Stimulated activated CD4-positive, alpha-beta T cell treated with anti-CD3 and anti-CD28 coated beads, Interleukin-1b, Interleukin-23, amount 100 ng/mL, for 4 hours (primary cell): ENCODE measurements at places on chromosomes 7 and 10.

DNA sequence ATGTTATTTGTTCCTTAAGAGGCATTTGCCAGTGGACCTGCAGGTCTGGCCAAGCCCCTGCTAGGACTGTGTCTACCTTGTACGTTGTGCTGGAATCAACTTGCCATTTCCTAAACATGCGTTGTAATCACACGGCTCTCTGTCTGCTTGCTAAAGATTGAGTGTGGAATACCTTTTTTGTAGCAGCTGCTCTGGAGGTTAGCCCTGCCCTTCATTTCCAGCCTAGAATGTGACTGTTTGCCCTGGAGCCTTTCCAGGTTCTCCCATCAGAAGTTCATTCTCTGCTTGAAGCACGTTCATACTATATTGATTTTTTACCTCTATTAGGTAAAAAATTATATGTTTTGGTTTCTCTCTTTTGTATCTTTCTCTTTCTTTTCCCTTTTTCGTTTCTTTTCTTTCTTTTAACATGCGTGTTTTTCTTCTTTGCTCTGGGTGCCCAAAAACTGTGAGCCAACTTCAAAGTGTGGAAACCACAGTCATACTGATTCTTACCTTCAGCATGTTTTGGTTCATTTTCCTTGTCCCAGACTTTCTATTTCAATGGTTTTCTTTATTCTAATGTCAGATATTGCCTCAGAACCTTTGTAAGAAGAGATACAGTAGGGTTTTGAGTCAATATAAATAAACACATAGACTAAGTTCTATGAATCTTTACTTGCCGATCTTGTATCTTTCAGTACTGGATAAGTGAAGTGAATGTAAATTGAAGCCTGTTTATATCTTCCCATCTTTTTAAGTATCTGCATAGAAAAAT is 111.9 kb upstream of the RPA3 start:
- no peak for DNase-seq

DNA sequence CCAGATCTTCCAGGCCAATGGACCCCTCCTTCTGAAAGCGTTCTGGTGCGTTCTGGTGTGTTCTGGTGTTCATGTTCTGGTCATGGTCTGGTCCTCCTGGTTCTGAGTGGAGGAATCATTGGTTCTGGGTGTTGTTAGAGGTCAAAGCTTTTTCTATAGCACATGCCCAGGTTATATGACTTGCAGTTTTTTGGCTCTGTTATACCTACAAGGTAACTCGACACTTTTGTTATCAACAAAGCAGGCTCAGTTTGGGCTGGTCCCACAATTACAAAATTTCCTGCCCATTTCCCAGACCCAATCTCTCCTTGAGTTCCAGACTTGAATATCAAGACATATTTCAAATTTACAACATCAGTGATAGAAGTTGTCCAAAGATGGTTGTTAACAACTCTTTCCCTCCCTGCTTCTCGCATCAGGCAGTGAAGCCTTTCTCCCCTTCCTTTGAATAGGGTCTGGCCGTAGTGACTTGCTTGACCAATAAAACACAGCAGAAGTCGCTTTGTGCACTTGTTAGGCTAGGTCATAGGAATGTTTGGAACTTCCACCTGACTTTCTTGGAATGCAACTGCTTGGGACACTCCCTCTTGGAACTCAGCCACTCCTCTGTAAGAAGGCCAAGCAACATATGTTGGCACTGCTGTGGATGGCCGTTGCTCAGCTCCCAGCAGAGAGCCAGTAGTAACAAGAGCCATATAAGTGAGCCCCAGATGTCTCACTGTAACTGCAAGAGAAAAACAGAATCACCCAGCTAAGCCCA is 83.1 kb upstream of the STEAP1B start:
- no peak for DNase-seq

GRCh38 chr10:60426425-60426824 is 36.8 kb upstream of the ANK3 start:
- DNase-seq, result no peak

- DNase-seq, result no peak
Observed at GRCh38 chr10:96949039-96949683, 117.1 kb downstream of the LCOR start.

- DNase-seq, result no peak
Observed at GRCh38 chr10:126013489-126014281, 117.3 kb downstream of the FANK1 start.

- no peak for DNase-seq
Observed at GRCh38 chr7:140284062-140284461, 107.3 kb upstream of the KDM7A start.

DNA sequence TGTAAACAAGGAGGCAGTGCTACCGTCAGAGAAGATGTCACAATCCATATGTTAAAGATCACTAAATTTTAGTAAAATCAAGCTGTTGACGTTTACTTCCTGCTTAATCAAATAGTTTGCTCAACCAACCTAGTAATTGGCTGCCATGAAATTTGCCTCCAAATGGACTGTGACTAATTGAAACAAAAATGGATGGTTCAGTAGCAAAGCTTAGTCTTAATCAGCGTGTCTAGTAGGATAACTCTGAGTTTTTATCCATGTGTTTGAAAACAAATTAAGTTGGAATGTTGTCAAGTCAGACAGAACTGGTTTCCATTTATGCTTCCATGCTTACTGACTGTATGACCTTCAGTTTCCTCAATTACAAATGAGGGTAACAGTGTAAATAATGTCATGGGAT is 1456.7 kb upstream of the CELF2 start:
- DNase-seq, result no peak

- DNase-seq, result no peak
Observed at GRCh38 chr10:33570495-33570894, 236.0 kb upstream of the NRP1 start.

- no peak for DNase-seq
Observed at GRCh38 chr7:19480383-19480782, 228.5 kb downstream of the POLR1F start.

DNA sequence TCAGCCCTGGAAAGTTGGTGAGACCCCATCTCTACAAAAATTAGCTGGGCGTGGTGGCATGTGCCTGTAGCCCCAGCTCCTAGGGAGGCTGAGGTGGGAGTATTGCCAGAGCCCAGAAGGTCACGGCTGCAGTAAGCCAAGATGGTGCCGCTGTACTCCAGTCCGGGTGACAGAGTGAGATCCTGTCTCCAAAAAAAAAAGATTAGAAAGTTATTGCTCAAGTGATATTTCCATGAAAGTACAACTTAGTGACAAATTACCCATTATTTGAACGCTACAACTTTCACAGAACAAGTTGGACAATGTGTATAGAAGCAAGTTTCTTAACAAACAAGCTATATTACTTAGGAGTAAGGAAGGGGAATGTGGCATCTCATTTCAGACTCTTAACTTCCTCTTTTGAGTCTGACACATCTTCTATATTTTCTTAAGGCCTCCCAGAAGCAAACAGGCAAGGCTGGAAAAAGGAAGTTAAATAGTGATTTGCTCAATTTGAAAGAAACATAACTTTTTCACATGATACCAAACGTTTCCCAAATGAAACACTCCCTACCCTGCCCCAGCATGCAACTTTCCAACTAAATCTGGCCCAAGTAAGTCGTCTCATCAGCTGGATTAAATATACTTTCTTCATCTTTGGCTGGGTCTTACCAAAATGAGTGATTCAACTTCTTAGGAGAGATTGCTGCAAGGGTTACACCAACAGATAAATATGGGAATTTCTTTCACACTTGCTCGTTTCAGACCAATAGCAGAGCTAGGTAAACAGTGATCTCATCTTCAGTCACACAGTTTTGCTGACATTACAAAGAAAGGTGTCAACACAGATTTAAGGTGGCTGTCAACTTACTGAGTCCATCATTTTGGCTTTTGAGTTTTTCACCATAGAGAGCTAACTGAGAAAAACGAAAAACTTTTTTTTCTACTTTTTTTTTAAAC is 66.3 kb upstream of the KLF6 start:
- DNase-seq, result no peak

- DNase-seq, result no peak
Observed at GRCh38 chr10:34575882-34576281, 239.2 kb downstream of the PARD3 start.

DNA sequence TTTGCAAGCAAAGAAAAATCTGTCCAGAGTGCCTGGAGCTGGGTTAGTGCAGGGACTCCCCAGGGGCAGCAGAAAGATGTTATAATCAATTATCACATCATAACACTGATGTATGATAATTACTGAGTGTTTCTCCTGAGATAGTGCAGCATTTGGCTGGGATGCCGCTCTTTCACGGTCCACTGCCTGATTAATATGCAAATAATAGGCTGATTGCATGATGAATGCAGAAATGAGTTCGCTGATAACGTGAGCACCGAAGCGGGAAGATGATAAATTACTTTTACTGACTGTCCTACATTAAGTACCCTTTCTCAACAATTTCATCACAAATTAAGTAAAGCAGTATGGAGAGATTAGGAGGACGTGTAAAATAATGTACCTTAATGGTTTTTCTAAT is 71.4 kb upstream of the SH2B2 start:
- no peak for DNase-seq

- DNase-seq, result no peak
Observed at GRCh38 chr10:97633921-97634320, 621 bp upstream of the MORN4 start.

- no peak for DNase-seq
Observed at GRCh38 chr7:18109762-18110161, 82.1 kb upstream of the PRPS1L1 start.

DNA sequence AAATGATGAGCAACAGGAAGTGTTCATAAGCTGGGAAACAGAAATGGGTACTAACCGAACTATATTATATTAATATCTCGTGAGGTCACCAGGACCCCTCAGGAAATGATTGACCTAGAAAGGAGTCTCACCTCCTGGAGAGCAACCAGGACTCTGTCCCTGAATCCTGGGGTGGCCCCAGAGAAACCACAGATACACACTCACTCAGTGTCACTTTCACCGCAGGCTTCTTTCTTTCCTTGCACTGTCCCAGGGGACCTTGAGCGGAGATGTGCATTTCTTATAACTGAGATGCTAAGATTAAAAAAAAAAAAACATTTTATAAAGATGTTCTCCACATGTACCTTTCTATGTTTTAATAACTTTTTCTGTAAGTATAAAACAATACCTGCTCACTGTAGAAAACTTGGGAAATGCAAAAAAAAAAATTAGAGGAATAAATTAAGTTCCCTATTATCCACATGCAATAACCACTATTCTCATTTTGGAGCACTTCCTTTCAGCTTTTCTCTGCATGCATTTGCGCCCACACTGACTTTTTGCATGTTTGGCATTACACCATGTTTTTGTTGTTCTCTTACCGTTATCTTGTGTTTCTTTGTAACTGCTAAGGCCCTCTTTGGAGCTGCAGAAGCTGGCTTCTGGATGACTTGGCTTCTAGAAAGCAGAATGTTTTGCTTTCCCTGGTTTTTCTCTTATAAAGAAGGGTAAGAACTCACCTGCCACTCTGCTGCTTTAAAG is 15.0 kb downstream of the NOD1 start:
- no peak for DNase-seq

DNA sequence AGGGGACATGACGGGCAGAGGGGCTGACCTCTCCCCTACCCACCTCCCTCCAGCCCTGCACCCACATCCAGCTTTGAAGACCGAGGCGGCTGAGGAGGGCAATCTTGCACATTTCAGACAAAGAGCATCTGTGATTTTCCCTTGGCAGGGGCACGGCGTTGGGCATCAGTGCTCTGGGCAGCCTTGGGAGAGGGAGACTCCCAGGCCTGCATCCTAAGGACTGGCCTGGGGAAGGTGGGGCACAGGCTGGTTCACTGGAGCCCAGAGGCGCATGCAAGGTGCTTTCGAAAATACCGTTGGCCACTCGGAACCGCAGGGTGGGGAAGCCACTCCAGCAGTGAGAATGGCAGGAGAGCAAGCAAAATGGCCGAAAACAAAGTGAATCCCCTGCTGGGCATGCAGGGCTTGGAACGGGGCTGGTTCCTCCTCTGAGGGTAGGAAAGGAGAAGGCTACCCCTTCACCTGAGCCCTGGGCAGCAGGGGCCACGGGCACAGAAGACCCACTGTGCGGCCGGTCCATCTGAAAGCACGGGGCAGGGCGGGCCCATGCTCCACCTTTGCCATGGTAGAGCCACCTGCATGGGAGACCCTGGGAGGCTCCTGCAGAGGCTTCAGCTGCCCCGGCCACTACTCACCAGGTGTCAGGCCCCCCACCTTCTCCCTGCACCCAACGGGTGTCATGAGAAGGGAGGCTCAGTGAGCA is 49.8 kb downstream of the EBF3 start:
- no peak for DNase-seq

- DNase-seq, result no peak
Observed at GRCh38 chr7:83941300-83941699, 253.3 kb downstream of the SEMA3A start.

DNA sequence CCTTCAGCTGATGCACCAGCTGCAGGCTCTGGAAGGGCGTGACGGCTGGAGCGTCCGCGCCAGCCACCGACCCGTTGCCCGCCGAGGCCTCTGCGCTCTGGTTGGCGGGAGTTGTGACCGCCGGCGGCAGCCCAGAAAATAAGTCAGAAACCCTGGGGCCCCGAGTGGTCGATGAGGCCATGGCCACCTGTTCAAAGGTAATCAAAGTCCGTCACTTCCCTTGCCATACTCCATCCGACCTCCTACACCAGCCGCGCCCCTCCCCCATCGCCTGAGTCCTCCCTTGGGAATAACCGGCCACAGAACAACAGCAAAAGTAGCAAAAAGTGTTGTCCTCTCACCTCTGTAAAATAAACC is 406 bp downstream of the PRLHR start:
- no peak for DNase-seq
